Stimulated activated naive CD4-positive, alpha-beta T cell treated with Interleukin-2 at 50 U/mL for 16 hours (primary cell): ENCODE measurements at places on chromosomes 16 and 17.

- no peak for DNase-seq
These were observed 67.8 kb upstream of the FA2H start for GRCh38 chr16:74842413-74842812.

- DNase-seq, result no peak
These were observed 35.8 kb downstream of the CPD start for GRCh38 chr17:30414486-30414885.

- no peak for DNase-seq
These were observed 7.7 kb downstream of the METTL22 start for GRCh38 chr16:8628981-8629725.

DNA sequence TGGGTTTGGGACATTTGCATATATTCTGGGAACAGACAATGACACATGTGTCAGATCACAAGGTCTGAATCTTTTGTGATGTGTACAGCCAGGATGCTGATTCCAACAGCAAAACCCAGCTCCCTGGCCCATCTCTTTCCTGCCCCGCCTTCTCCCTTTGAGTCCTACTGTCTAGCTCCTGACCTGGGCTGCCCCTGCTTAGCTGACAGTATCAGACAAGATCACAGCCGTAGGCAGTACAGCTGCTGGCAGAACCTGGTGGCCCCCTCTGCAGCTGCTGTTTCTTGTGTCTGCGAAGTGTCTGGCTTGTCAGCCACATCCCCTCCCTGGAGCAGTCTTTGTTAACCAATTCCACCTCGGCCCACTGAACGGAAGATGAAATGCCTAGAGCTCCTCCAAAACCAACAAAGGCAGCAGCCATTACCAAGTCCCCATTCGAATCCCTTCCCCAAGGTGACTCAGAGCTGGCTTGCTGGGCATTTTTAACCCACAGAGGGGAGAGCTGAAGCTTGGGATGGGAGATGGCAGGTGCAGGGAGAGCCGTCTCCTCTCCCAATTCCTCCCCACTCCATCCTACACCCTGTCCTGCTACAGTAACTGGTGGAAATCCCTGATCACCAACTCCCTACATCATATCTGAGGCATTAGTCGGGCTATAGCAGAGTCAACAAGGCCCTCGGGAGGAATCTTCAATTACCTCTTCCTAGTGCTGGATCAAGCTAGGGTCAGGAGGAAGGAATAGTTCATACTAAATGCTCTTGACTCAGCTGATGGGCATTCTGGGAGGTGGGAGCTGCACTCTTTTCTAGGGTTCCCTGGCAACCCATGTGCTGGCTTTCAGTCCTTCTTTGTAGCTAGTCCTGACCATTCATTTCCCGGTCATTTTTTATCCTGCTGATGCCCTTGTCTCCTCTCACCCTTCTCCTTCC is 5.8 kb downstream of the PIPOX start:
- DNase-seq, result no peak

- DNase-seq, result no peak
These were observed 67.3 kb upstream of the CACNG3 start for GRCh38 chr16:24188751-24189318.

- no peak for DNase-seq
These were observed 96.3 kb downstream of the NDE1 start for GRCh38 chr16:15746332-15746731.

- no peak for DNase-seq
These were observed 22.2 kb upstream of the RAB11FIP4 start for GRCh38 chr17:31369266-31369665.

- DNase-seq, result no peak
These were observed 98.0 kb downstream of the CYTH1 start for GRCh38 chr17:78684026-78684425.

DNA sequence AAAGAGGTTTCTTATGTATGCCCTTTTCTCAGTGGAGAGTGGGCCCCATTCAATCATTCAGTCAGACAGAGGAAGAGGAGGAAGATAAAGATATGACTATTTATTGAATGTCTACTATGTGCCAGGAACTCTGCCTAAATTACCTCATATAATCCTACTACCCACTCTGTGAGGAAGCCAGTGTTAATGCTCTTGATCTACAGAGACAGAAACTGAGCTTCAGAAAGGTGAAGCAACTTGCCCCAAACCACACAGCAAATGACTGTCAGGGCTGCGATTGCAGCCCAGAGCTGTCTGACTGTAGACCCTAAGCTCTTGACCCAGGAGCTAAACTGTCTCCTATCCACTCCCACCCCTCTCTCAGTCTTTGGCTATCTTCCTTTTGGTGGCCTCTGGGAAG is 8.4 kb downstream of the SRCIN1 start:
- DNase-seq, result no peak

- no peak for DNase-seq
These were observed 4.4 kb upstream of the MFAP4 start for GRCh38 chr17:19391432-19391831.

DNA sequence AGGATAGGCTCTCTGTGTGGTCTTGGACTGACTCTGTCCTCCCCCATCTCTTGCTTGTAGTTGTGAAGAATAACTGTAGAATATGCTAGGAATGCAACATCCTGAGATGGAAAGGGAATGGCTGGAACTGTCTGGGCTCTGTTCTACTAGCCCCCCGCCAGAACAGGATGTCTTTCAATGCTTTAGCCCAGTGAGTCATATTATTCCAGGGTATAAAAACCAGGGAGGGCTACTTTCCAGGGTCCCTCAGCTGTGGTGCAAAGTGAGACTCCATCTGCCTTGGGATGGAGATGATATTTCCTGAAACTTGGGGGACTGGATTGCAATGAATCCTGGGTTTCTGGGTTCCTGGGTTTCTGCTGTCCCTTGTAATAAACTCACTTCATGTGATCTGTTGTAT is 32.1 kb downstream of the HYDIN start:
- DNase-seq, result no peak
